ENCODE measurements at places on chromosomes 13 and 19.

DNA sequence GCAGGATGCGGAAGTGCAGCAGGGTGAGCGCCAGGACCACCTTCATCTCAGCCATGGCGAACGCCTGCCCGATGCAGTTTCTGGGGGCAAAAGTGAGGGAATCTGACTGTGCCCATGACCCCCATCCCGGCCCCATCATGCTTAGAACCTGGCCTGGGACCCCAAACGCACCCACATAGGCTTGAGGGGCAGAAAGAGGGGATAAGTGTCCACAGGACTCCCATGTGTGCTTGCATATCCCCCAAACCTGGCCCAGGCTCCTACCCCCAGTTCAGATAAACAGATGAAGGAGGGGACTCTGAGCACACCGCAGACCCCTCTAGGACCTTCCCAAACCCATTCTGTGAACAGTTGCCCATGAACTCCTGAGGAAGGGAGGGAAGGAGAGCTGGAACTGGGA is 16.0 kb upstream of the CYP4F2 start:
- DNase-seq, result no peak

DNA sequence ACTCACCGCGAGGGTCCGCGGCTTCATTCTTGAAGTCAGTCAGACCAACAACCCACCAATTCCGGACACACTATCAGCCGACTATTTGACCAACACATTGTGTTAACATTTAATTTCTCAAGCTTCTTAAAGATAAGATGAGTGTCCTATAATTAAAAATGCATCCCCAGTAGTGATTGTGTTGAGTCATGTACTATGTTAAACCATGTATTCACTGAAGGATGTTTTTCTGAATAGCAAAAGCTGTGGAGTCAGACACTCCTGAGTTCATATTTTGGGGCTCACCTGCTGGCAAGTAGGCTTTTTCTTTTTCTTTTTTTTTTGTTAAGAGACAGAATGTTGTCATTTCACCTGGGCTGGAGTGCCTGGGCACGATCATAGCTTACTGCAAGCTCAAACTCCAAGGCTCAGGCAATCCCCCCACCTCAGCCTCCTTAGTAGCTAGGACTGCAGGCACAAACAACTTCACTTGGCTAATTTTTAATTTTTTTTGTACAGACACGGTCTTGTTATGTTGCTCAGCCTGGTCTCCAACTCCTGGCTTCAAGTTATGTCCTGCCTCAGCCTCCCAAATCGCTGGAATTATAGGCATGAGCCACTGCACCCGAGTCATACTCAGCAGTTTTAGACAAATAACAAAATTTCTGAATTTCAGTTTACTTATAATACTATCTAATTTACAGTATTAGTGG is 606.9 kb downstream of the PCDH9 start:
- DNase-seq, result no peak

DNA sequence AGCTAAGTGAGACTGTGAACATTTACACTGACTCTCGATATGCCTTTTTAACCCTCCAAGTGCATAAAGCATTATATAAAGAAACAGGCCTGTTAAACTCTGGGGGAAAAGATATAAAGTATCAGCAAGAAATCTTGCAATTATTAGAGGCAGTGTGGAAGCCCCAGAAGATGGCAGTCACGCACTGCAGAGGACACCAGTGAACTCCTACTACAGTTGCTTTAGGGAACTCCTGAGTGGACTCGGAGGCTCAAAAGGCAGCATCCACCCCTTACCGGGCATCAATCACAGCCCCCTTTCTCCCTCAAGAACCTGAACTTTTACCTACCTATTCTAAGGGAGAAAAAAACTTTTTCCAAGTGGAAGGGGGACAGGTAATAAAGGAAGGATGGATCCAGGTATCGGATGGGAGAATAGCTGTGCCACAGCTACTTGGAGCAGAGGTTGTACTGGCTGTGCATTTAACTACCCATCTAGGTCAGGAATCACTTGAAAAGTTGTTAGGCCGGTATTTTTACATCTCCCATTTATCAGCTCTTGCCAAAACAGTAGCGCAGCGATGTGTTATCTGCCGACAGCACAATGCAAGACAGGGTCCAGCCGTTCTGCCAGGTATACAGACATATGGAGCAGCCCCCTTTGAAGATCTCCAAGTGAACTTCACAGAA is 80.1 kb downstream of the ZNF486 start:
- no peak for DNase-seq

DNA sequence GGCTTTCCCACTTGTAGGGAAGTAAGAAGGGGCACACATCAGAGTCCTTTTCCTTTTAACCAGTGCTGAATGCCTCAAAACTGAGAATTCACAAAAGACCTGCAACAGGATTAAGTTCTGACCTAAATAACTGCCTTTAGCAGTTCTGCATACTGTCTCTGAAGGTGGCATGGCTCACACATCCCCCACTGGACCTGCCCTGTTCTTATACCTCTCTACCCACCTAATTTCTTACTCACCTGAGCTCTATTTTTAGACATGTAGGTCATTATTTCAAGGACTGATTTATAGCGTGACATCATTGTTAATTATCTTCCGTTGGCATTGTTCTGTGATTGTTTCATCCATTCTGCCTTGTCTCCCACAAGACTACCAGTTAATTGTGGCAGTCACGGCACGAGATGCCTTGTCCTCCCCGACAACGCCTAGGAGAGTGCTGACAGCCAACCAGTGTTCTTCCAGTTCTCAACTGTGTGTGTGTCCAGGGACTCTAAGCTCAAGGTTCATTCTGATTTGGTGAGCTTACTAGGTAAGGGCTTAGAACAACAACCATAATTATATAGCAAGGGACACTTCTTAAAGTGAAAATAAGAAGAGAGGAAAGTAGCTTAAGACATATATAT is 27.1 kb upstream of the UBL3 start:
- DNase-seq, result no peak

DNA sequence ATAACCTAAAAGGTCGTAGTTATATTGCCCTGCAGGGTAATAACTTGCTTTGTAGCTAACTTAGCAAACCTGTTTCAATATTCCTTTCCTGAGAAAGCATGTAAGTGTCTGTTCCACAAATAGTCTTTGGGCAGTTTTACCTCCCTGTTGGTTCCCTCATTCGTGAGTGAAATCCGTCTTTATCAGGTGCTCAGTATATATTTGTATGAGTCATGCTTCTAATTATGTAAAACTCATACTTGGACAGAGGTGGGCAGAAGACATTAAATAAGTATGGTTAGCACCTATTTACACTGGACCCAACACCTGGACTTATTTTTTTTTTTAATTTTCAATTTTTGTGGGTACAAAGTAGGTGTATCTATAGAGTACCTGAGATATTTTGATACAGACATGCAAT is 44.9 kb upstream of the MEDAG start:
- DNase-seq, result no peak

DNA sequence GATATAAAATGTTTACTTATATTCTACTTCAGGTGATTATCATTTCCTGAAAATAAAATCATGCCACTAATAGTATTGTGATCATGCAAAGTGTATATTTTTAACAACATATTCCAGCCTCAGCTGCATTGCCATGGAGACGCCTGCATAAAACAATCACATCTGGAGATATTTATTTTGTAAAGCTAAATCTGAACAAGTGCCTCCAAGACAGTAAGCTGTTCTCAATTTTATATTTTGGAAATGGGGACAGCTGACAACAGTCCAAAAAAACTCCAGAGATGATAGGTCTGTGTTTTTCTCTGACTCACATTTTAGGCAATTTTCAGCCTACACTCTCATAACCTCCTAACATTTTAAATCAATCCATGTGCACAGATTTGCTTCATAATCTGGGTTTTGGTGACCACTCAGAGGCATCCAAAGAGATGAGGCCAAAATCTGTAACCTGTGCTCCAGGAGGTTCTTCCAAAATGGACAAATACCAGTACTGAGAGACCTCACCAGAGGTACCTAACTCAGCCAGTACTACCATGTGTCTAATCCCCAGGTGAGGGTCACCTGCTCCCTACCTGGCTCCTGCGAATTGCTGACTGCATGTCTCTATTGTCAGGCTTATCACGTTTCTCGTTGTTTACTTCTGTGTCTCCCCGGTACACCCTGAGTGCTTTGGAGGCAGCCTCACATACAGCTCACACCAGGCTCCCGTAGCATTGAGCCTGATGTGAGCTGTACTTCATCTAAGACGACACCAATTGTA is 62.7 kb downstream of the COL4A1 start:
- DNase-seq, result no peak

- DNase-seq, result no peak
Measured at GRCh38 chr13:112127564-112128330, 60.8 kb downstream of the SOX1 start.

DNA sequence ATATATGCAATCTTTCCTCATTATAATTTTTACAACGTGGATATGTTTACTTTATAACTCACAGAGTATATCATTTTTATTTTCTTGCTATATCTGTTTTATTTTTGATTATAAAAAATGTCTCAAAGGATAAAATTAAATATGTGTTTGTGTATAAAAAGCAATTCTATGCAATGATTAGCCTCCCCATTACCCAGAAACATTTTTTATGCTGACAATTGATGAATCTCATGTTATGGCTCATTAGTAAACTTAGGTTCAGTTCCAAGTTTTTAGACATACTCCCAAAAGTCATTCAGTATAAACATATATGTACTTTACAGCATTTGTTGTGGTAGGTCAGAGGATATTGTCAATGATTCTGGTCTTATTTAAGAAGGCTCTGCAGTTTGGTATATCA is 540.1 kb upstream of the SPRY2 start:
- DNase-seq, result no peak

- DNase-seq, result no peak
Measured at GRCh38 chr19:48986211-48986610, 6.9 kb downstream of the GYS1 start.

Data from heart left ventricle (tissue), 16 donors.